Stimulated activated CD8-positive, alpha-beta memory T cell treated with anti-CD3 and anti-CD28 coated beads, Interleukin-2, amount 100 ng/mL, for 1 hour (primary cell): ENCODE measurements at places on chromosomes 1 and 21.

DNA sequence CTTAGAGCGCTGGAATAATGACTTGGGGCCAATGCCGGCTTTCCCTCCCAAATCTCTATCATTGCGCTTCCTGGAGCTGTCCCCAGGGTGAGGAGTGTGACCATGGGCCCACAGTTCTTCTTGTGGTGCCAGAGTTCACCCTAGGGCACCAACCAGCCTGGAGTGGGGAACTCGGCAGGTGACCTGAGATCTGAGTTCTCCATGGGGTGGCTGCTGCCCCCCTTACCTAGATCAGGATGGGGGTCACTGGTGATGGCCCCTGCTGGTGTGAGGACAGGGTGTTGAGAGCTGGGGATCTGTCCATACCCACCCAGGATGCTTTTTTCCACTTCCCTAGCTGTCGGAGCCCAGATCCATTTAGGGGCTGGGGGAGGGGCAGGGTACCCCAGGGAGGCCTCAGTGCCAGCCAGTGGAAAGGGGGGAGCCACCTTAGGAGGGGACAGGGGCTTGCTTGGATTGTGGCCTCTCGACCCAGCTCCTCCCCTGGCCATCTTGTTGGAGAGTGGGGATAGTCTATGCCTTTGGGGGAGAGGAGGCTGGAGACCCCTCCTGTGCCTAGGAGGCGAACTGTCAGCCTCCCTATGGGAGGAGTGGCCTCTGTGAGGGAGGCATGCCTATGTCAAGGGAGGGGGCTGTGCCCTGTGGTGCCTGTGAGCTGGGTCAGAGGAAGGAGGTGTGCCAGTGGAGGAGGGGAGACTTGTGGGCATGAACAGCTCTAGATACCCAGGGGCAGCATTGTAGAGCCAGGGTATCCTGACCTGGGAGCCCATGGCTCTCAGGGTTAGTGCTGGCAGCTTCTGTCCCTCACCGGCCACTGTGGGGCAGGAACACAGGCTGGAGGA, 1.7 kb downstream of the FOXO6 start:
- DNase-seq = no peak

- DNase-seq = no peak
These were observed 23.9 kb downstream of the PCNT start for GRCh38 chr21:46347791-46348381.

DNA sequence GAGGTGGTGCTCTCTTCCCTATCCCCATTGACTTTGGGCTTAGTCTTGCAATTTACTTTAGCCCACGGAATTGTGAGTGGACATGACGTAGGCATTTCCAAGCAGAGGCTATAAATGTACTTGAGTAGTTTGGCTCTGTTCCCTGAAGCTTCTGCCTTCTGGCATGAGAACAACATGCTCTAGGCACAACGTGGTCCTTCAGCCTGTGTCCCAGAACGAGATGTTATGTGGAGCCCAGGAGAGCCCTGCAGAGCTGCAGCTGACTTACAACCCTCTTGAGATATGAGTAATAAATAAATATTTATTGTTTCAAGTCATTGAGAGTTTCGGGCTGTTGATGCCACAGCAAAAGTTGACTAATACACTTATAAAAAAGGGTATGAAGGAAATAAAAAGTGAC, 105.2 kb upstream of the HMGB4 start:
- DNase-seq = no peak

- DNase-seq = no peak
These were observed 30.9 kb downstream of the C1orf116 start for GRCh38 chr1:207001492-207002245.

DNA sequence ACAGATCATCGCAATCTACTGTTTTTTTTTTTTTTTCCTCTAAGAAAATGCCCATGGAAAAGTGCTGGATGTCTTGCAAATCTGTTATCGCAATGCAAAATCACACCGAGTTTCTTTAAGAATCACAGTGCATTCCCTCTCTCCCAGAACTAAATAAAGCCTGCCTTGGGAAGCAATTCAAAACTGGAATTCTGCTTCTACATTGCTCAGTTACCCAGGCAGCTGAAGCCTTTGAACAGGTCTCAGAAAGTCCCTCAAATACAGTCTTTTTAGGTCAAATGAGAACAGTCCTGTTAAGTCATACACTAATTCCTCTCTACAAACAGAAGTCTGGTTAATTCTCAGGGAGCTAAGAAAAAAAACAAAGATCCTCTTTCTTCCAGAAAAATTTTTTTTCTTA, 46.3 kb downstream of the SLC30A10 start:
- DNase-seq = no peak

GRCh38 chr1:90850181-90850897, 133.2 kb upstream of the BARHL2 start:
- no peak for DNase-seq

GRCh38 chr1:190098756-190099155, 378.9 kb downstream of the BRINP3 start:
- DNase-seq = no peak

DNA sequence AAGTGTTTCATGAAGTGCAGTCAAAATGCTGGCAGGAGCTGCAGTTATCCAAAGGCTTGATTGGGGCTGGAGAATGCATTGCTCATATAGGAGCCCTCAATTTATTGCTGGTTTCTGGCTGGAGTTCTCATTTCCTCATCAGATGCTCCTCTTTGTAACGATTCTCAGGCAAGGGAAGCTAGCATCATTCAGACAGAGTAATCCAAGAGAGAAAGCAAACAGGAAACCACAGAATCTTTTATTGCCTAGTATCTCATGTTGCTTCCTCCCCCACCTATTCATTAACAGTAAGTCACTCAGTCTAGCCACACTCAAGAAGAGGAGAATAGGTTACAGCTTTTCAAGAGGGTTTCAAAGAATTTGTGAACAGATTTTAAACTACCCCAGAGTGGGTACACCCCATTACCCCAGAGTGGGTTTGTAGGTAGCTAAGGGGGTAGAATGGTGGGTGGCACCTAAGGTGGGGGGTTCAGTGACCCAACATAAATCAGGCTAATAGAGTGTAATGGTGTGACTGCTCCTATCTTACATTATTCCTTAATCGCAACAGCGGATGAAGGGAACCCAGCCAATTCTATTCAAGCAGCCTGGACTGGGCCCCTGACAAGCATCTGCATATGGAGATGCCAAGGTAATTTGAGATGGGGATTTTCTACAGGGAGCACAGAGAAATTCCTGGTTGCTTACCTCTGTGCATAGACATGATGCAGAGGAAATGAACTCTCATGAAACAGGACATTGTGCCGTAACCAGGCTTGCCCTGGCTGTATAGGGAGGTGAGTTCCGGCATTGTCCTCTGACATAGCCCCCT, 67.1 kb downstream of the KCNJ15 start:
- DNase-seq = no peak

- DNase-seq = no peak
These were observed 351 bp downstream of the MIXL1 start for GRCh38 chr1:226223786-226224244.

DNA sequence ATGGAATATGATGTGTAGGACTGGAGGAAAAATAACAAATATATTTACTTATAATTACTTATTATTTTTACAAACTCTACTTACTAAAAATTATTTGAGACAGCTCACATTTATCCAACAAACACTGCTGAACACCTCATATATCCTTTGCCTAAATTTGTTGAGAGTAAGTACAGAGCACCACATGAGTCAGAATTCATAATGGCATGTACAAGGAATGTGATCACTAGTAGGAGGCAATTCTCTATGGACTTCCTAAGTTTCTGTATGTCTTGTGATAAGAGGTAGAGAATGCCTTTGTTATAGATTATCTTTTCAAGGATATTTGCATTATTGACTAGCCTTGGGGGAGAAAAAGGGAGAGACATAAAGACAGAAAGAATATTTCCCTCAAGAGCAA, 8.2 kb upstream of the ST6GALNAC3 start:
- no peak for DNase-seq

DNA sequence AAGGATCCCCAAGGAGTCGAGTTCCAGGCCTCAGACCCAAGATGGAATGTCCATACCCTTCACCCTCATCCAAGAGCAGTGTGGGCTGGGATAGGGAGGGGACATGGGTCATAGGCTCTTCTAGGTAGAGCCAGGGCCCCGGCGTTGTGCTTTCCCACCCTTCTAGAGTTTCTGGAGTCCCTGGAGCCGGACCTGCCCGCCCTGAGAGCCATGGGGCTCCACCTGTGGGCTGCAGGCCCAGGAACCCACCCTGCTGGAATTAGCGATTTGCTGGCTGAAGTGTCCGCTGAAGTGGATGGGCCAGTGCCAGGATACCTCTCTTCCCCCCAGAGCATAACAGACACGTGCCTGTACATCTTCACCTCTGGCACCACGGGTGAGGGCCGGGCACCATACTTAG, 1.1 kb downstream of the SLC27A3 start:
- no peak for DNase-seq

GRCh38 chr1:22662318-22662717, 9.3 kb downstream of the C1QB start:
- DNase-seq = no peak

DNA sequence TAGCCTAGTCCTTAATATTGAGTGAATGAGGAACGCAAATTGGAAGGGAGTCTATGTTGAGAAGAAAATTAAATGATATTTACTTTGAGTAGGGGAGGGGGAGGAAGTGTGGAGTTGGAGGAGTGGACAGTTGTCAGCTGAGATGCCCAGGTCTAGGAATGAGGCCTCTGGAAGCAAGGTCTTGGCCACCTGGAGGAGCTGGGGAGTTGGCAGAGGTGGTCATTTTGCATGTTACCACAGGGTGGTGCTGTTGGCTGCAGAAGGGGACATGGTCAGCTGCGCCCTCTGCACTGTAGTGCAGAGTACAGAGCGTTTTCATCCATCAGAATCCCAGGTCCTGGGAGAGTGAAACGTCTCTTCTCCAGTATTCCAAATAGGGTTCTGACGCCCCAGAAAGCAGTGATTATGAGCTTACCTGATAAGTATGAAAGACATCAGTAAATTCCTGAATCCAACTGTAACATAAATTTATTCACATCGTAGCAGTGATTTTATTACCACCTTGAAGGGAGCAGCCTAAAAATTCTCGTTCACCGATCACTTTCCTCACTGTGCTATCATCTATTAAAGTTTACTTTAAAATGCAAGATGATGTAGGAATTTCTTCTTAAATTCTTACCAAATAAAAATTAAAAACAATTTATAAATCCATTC, 13.8 kb downstream of the PARK7 start:
- DNase-seq = no peak

GRCh38 chr21:37119421-37120218, 46.6 kb downstream of the TTC3 start:
- DNase-seq = no peak

DNA sequence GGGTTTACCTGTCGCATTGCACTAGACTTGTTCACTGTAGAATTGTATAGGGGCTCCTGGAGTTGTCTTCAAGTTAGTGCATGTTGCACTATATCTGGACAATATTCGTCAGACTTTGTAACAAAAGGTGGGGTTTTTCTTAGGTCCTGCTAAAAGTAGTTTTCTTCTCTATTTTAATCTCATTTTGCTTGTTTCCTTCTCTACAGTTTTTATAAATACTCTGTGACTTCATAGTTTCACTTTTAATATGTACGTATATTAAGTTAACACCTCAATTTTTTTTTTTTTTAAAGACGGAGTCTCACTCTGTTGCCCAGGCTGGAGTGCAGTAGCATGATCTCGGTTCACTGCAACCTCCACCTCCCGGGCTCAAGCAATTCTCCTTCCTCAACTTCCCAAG, 26.5 kb upstream of the MRPS6 start:
- DNase-seq = no peak

GRCh38 chr1:238153253-238153652, 262.5 kb upstream of the ZP4 start:
- DNase-seq = no peak

DNA sequence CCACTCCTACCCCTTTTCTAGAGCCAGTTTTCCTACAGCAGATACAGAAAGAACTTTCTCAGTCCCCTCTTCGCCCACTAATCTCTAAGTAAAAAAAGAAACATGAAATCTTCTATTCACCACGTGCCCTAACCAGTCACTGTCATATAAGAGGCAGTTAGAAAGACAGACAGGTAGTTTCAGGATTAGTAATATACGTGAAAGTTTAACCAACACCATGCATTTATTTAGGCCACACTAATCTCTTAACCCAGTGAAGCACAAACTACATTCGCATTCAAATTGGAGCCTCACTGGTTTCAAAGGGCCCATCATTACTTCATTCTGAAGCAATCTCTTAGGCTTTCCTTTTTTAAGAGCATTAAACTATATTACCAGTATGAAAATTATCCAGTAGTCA, 10.1 kb downstream of the GPATCH2 start:
- DNase-seq = no peak

DNA sequence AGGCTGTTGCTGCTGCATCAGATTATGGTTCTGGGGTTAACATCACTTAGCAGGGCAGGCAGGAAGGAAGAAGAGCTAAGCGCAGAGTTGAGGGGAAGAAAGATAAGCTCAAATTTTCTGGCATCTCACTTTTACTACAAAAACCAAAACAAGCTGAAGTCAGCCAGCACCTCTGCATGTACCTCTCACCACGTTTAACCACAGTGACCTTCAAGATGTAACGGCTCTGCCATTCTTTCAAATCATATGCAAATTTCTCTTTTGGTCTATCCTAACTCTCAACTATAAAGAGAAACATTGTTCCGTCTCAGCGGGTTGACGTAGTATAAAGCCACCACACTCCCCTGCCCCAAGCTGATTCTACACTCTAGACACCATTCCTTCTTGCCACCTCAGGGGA, 154.4 kb downstream of the OMA1 start:
- no peak for DNase-seq

DNA sequence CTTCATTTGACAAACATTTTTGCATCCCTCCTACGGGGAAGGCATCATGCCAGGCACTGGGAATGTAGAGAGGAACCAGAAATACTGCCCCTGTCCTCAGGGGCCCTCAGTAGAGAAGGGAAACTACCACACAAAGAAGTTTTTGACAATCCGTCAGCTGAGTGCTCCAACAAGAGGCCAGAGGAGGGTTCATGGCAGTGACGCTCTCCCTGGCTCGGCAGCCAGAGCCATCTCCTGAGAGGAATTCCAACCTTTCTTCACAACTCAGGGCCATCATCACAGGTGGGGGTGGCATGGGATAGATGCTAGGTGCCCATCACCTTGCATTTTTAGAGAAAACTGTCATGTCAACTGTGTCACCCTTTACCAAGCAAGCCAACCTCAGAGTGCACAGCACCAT, 154.1 kb downstream of the HIVEP3 start:
- DNase-seq = no peak

DNA sequence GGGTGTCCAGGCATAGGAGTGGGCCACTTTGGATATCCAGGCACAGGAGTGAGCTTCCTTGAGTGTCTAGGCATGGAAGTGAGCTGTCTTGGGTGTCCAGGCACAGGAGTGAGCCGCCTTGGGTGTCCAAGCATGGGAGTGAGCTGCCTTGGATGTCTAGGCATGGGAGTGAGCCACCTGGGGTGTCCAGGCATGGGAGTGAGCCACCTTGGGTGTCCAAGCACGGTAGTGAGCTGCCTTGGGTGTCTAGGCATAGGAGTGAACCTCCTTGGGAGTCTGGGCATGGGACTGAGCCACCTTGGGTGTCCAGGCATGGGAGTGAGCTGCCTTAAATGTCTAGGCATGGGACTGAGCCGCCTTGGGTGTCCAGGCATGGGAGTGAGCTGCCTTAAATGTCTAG, 146.3 kb downstream of the C1orf94 start:
- DNase-seq = no peak

GRCh38 chr1:226574591-226575435, 26.2 kb downstream of the STUM start:
- no peak for DNase-seq

GRCh38 chr1:197463142-197463541, 195.1 kb downstream of the CRB1 start:
- DNase-seq = no peak

- no peak for DNase-seq
These were observed 88.6 kb upstream of the HNRNPU start for GRCh38 chr1:244952940-244953339.

- DNase-seq = peak; percentile 37
These were observed 4.9 kb upstream of the POFUT2 start for GRCh38 chr21:45292399-45293219.
